NCI-H146 (cell line): ENCODE measurements at places on chromosomes 1 and 21.
A peak's percentile ranks its signal among the peaks of the same experiment; 100 is the strongest.

DNA sequence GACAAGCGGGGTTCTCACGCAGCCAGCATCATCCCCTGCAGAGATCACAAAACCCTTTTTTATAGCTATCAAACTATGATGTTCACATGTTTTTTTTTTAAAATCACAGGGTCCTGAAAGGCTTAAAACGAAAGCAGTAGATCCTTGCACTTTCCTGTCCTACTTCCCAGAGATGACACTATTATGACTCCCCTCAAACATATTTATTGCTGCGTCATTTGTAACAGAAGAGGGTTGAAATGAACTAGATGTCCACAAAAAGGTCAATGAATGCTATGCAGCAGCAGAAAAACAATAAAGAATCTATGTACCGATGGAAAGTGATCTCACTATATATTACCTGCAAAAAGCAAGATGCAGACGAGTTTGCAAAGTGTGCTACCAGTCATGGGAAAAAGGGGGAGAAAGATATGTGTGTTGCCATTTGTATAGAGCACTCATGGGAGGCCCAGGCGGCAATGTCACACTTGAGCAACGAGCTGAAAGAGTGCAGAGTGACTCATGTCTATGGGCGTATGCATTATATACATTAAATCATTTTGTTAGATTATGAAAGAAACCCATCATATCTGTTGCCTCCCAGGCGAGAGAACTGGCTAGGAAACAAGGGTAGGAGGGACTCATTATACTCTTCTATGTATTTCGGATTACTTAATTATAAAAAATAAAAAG is 68.9 kb upstream of the PARP1 start:
- no peak for DNase-seq

DNA sequence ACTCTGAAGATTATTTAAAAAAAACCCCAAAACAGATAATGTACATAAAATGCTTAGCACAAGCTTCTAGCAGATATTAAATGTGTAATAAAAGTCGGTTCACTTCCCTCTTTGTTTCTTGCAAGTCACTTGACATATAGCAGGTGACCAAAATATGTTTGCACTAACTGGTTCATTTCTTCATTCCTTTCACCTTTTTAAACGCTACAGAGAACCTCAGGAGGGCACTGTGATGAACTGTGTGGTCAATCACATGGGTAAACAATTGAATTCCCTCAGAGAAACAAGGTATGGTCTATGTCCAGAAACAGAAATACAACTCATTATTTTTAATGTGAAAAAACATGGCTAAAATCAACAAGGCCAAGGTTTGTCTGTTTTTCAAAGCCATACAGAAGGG is 51.3 kb upstream of the BCL10 start:
- no peak for DNase-seq

DNA sequence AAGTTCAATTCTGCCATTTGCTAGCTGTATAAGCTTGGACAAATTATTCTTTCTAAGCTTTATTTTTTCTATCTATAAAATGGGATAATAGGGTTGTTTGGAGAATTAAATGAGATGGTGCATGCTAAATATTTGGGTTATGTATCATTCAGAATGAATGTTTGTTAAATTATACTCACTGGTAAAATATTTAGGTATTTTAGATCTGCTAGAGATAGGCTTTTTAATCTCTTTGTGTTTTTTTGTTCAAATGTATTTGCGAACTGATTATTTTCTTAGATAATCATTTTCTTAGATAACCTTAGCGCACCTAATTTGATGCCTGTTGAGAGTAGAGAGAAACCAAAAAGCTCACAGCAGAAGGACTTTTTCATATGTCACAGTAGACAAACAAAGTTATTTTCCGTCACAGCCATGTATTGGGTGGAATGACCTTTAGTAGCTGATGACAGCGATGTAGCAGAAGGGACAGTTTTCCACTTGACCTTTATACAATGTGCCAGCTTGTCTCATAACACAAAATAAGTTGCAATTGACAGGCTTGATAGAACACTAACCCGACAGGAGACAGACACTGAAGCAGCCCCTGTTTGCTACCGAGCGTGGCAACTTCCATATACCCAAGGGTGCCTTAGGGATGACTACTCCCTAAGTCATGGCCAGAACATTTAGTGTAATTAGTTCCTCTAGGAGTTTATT is 93.0 kb downstream of the DISC1 start:
- DNase-seq, result peak; percentile 18

DNA sequence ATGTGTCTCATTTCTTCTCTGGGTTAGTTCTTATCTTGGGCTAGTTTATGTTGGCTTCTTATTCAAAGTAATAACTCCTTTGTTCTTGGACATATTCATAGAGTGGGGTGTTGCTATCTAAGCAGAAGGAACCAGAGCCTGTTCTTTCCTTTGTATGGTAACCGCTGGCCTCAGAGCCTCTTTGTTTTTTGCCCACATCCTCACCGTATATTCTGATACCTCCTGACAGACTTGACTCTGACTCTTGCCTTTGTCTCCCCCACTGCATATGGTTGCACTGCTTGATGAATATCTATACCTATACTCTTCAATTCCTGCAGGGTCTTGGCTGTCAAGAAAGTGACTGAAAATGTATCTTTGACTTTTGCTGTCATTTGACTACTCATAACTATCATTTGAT is 10.2 kb downstream of the FLG2 start:
- DNase-seq, result no peak

DNA sequence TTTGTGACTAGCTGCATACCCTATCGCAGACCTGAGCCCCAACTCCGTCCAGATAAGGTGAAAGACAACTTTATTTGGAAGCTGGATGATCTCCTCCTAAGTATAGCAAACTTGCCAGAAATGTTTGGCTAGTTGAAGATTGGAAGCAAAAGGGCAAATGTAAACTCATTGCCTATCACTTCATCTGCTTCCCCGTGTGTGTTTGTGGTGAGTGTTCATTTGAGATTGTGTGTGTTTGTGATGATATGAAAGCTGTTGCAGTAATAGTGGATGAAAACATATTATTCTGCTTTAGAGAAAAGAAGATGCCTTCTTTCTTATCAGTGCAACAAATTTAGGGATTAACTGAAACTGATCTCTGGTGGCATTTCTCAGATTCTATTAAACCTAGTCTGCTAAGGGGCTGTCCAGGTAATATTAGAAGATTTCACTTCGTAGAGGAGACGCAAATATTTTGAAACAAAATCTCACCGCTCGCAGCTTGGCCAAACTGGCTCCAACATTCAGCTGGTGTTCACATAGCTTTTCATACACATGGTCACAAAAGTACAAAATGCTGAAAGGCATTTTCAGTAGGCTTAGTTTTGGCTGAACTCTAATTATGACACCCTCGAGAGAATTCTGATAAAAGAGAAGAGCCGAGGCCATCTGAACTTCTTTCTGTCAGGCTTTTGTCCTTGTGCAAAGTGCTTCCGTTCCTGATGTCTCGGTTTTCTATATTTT is 1.1 kb downstream of the TBX19 start:
- DNase-seq, result no peak

- no peak for DNase-seq
Measured at GRCh38 chr1:31467005-31467674, 54.1 kb downstream of the SERINC2 start.

DNA sequence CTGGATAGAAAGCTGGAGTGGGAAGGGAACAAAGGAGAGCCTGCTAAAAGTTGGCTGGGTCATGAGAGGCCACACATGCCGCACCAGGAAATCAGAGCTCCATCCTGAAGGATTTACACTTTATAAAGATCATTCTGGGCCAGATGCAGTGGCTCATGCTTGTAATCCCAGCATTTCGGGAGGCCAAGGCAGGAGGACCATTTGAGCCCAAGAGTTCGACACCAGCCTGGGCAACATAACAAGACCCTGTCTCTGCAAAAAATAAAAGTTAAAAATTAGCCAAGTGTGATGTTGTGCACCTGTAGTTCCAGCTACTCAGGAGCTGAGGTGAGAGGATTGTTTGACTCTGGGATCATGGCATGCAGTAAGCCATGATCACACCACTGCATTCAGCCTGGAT is 28.7 kb upstream of the RASAL2 start:
- DNase-seq, result no peak

DNA sequence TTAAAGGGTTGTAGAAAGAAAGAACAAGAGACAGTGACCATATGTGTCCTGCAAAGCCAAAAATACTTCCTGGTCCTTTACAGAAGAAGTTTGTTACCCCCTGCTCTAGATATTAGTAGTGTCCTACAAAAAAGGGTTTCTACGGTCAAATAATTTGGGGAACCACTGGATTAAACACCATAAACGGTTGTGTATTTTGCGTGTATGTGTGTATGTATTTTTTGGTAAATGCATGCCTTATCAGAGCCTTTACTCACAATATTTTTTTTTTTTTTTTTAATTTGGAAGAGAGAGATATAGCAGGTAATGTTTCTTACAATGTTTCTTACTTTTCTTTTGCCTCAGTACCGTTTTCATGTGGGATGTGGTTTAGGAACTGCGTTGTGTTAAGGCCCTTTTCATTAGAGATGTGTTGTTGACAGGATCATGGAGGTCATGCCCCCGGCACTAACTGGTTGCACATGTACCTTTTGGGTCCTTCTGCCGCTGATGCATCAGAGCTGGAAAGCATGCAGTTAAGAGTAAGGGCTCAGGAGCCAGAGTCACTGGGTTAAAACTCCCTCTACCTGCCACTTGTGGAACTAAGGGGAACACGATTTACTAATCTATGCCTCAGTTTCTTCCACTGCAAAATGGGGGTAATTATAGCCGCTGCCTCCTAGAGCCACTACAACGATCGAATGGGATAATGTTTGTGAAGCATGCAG is 234.6 kb upstream of the KAZN start:
- DNase-seq, result no peak

- no peak for DNase-seq
Measured at GRCh38 chr1:3778590-3779264, 6.2 kb downstream of the SMIM1 start.

- no peak for DNase-seq
Measured at GRCh38 chr1:117235863-117236465, 25.2 kb upstream of the VTCN1 start.

GRCh38 chr1:4002061-4002521 is 102.0 kb upstream of the C1orf174 start:
- no peak for DNase-seq

- no peak for DNase-seq
Measured at GRCh38 chr1:150160964-150161621, 11.4 kb downstream of the PLEKHO1 start.

- no peak for DNase-seq
Measured at GRCh38 chr1:222034790-222035189, 292.9 kb upstream of the DUSP10 start.

DNA sequence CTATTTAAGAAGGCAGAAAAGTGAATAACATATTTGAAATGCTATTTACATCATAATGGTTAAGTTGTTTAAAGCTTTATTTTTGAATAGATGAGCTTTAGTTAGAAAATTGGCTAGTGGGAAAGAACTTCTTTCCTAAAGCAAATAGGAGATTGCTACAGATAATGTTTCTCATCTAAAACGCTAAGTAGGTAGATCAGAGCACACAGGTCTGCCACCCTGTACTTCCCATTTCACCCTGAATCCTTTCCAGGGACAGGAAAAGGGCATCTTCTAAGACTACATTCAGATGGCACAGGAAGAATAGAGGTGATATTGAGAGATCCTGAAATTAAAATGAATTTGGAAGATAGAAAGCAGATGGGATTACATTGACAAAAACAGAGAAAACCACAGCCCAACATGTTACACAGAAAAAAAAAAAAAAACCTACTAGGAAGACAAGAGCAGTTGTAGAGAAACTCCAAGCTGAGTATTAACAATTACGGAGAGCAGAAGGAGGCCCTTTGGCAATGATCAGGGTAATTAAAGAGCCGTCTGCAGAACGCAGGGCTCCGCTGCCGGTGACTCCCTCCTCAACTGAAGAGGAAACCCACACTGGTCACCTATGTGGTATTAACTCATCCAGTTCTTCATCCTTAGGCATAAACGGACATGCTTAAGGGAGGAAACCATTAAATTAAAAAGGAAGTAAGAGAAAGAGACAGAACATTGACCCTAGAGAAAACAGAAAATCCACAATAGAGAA is 53.6 kb upstream of the MAP10 start:
- no peak for DNase-seq

DNA sequence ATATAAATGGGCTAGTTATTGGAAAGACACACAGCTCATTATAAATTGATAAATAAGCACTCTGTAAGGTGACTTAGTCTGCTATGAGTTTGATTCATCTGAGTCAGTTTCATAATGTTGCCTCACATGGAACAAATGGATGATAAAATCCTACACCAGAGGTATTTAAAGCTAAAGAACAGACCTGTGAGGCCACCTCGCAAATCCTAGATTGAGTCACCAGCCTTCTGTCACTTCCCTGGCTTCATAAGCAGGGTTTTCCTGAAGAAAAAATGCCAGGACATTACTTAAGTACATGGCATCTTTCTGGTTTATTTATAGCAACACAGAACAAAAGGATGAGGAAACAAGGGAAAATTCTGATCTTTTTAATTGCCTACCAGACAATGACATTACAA is 18.4 kb downstream of the CD2 start:
- DNase-seq, result no peak

GRCh38 chr1:211762206-211762605 is 68.4 kb downstream of the LPGAT1 start:
- DNase-seq, result no peak

- peak; percentile 78 for DNase-seq
Measured at GRCh38 chr1:16727190-16728111, 12.9 kb upstream of the RNU1-4 start.

- DNase-seq, result no peak
Measured at GRCh38 chr1:212166244-212166643, 119.0 kb upstream of the PPP2R5A start.

DNA sequence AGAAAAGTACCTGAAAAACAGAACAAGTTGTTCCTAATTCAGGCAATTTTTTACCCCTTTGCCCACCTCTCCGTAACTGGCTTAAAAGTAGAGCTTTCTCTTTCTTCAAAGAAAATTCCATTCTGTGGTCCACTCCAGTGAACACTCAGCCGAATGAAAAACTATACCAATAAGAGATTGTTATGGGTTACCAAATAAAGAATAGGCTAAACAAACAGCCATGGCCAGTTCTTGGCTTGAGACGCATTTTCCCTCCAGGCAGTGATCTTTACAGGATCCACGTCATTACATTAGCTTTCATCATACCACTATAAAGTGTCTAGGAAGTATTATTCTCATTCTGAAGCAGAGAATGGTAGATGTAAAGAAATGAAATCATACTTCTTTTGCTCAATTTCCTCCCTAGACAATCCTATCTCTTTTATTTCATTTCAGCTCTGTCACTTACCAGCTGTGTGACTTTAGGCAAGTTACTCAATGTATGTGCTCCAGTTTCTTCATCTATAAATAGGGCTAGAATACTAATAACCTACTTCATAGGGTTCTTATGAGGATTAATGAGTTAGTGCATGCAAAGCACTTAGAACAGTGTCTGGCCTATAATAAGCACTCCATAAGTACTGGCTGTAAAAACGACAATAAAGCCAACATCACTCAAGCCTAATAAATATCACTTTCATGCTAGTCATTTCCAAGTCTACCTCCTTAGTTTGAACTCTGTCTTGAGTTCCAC is 26.5 kb upstream of the TRIM45 start:
- DNase-seq, result no peak

GRCh38 chr1:232589812-232590743 is 39.9 kb downstream of the SIPA1L2 start:
- DNase-seq, result no peak

GRCh38 chr21:16533692-16534407 is 804.1 kb downstream of the USP25 start:
- DNase-seq, result no peak

- DNase-seq, result no peak
Measured at GRCh38 chr1:82919837-82920236, 1079.1 kb downstream of the TTLL7 start.
